HT-29 (cell line): ENCODE measurements at places on chromosomes 7 and 10. TPM values are rescaled to one million over a fixed set of nuclear protein-coding genes. Genes with fewer than 3 reads are reported as not detected.

The FAM25G gene
- total RNA-seq, result not detected in 2 replicates

The NOS3 gene
- 6.7 and 13.0 TPM in 2 replicates for total RNA-seq

The TMEM178B gene
- 2.1 and 2.3 TPM in 2 replicates for total RNA-seq

The PDGFA gene
- total RNA-seq, result 15.8 and 17.3 TPM in 2 replicates

The UTF1 gene
- total RNA-seq, result not detected in 2 replicates

The PLXNA4 gene
- total RNA-seq, result not detected in 2 replicates

The SPACDR gene
- 0.21 and 0.64 TPM in 2 replicates for total RNA-seq

The HMX2 gene
- not detected in 2 replicates for total RNA-seq

The FGFBP3 gene
- 0.92 and 0.94 TPM in 2 replicates for total RNA-seq

The CCL24 gene
- not detected in 2 replicates for total RNA-seq

The C10orf67 gene
- 0.18 TPM in 1 of 2 replicates, not detected in the other for total RNA-seq

The FAM25A gene
- 0.76 TPM in 1 of 2 replicates, not detected in the other for total RNA-seq

The VAX1 gene
- total RNA-seq, result not detected in 2 replicates
